NCI-H1092 (cell line): ENCODE measurements at places on chromosomes 16 and 17.

DNA sequence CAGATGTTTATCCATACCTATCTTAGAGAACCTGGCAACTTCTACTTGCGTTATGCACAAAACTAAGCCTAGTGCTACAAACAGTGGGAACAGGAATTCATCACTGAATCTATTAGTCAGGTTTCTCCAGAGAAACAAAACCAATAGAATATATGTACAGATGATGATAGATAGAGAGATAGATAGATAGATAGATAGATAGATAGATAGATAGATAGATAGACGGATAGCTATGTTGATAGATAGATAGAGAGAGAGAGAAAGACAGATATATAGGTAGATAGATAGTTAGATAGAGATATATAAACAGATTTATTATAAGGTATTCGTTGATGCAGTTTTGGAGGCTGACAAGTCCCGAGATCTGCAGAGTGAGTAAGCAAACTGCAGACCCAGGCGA lies 495.6 kb downstream of the TMEM114 start:
- no peak for DNase-seq

DNA sequence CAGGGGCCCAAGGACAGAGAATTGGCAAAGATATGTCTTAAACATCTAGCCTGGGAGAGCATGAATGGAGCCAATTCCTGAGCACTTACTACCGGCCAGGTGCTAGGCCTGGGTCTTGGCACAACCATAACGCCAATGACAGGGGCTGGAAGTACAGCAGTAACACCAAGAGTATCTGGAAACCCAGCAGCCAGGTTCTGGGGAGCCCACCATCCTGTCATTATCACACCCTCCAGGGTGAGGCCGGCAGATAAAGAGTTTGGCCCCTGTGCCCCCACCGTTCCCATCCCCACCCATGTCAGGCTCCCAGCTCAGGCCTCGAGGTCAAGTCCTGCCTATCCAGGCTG lies 508 bp upstream of the TMC8 start:
- DNase-seq: no peak

DNA sequence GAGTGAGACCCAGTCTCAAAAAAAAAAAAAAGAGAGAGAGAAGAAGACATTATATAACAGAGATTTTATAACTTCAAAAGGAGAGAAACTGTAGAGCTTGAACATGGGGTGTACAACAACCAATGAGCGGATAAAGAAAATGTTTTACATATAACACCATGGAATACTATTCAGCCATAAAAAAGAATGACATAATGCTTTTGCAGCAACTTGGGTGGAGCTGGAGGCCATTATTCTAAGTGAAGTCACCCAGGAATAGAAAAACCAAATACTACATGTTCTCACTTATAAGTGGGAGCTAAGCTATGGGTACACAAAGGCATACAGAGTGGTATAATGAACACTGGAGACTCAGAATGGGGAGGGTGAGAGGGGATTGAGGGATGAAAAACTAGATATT lies 61.1 kb downstream of the CHD9NB start:
- no peak for DNase-seq

DNA sequence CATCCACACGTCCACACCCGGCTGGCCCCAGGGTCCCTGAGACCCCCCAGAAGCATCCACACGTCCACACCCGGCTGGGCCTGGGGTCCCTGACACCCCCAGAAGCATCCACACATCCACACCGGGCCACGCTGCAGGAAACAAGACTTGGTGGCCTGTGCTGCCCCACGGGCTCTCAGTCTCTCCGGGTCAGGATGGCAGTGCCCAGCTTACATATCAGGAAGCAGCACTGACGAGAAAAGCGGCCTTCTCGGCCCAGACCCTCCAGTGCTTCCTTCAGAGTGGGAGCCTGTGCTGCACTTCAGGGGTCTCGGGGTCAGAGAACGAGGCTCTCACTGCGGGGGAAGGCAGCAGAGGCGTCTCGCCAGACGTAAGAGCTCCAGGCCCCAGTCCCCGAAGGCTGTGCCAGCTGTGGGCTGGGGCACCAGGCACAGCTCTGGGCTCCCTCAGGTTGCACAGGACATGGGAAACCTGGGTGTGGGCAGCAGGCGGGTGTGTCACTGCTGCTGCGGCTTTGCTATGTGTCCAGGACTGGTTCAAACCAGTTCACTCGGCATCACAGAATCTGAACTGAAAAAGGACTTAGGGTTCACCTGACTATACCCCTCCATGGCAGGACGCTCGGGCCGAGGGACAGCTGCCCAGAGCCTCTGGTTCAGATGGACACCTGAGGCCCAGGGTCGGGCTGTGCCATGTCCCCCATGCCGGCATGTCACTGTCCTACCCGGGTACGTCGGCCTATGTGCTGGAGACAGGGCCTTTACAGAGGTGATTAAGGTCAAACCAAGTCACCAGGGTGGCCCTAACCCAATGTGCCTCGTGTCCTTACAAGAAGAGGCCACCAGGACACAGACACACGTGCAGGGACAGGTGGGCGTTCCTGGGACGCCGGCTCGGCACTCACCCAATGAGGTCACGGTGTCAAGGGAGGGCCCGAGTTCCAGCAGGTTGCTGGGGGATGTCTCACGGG lies 40.2 kb upstream of the CHMP6 start:
- no peak for DNase-seq

- no peak for DNase-seq
Observed at GRCh38 chr16:53768593-53768992, 64.6 kb downstream of the FTO start.

DNA sequence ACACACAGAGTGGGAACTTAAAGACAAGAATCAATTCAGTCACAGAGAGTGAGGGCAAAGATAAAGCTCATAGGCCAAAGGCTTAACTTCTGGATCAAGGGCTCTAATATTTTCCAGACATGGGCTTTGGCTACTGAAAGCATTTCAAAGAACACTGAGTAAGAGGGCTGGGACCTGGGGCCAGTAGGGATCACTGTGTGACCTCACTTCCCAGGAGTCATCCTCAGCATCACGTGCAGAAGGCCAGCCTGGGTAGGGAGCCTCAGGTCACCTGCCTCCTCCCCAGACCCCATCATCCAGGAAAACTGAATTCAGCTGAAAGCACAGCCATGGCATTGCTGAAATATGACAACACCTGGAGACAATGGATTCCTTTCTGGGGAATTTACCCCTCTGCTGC lies 163.5 kb downstream of the RAB11FIP4 start:
- DNase-seq: no peak

DNA sequence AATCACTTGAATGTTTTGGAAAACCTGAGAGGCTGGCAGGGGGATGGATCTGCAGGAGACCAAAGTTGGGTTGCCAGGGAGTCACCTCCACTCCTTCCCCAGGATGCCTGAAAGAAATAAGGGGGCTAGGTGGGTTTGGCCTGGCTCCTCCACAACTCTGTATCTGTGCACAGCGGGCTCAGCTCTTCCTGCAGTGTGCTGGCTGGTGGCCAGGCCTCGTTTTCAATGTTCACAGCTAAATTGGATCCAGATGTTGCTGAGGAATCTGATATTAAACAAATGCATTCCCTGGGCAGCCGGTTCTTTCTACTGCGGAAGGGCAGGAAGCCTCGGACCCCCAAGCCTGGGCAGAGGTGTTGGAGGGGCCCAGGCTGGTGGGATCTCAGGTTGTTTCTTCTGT lies 106.2 kb downstream of the N4BP1 start:
- DNase-seq: no peak

DNA sequence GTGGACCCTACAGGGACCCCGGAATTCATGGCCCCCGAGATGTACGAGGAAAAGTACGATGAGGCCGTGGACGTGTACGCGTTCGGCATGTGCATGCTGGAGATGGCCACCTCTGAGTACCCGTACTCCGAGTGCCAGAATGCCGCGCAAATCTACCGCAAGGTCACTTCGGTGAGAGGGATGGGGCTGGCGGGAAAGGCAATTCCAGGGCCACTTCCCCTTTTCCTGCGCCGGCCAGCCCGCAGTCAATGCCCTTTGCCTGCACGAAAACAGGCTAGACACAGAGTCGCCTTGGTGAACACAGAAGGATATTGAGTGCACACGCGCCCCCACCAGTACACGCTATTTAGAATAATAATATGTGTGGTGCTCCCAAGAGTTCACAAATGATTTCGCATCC lies 4.0 kb downstream of the WNK4 start:
- DNase-seq: no peak

- DNase-seq: no peak
Observed at GRCh38 chr17:11023639-11024479, 186.0 kb upstream of the PIRT start.

DNA sequence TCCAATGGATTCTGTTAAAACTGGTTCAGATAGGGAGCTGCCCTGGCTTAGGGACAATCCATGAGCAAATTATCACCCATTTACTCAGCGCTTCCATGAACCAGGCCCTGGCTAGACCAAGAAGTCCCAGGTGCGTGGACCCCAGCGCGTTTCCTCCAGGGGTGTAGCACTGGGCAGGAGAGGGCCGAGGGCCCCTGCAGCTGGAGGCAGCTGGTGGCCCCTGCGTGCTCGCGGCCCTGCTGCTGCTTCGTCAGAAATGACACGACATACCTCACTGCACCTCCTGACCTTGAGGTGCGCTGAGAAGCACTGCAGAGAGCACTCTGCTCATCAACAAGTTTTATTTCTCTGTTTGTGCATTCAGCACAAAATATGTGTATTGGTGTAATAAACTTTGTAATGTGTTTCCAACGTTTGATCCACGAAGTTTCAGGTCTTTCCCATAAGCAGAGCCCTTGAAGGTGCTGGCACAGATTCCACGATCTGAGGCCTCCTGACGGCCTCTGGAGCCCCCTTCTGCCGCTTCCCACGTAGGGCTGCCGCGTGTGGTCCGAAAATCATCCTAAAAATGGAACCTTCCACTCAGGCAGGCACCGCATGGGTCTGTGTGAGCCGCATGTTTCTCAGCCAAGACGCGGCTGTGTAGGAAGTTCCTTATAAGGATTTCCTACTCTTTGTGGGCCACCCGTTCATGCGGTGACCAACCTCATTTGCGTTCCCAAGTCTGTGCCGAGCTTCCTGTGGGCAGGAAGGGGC lies 50.8 kb upstream of the ZCCHC14 start:
- no peak for DNase-seq

DNA sequence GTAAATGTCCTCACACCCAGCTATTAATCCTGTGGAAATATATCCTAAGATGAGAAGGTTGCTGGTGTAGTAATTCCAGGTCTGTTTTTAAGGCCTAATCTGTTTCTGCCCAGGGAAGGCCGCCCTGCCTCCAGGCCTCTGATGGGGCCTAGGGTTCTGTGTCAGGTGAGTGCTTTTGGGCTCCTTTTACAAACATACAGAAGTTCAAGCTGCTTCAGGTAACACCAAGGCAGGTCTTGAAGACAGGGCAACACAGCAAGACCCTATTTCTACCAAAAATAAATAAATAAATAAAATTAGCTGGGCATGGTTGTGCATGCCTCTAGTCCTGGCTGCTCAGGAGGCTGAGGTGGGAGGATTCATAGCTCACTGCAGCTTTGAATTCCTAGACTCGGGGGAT lies 9.3 kb downstream of the PPL start:
- no peak for DNase-seq

DNA sequence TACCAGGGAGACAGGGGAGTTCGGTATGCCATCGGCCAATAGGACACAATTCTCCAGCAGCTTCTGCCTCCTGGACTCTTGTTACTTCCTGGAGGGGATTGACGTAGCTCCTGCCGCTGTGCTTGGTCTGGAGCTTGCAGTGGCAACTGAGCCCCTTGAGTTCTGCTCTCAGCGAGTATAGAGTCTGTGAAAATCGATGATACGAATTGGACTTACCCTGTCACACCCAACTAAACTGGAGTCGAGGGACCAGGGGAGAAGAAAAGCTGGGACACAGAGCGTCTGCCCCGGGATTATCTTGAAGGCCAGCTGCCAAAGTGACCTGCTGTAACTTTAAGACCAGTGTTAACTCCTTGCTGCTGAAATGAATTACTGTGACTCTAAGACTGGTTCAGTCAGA lies 22.2 kb downstream of the SEC14L1 start:
- DNase-seq: no peak

DNA sequence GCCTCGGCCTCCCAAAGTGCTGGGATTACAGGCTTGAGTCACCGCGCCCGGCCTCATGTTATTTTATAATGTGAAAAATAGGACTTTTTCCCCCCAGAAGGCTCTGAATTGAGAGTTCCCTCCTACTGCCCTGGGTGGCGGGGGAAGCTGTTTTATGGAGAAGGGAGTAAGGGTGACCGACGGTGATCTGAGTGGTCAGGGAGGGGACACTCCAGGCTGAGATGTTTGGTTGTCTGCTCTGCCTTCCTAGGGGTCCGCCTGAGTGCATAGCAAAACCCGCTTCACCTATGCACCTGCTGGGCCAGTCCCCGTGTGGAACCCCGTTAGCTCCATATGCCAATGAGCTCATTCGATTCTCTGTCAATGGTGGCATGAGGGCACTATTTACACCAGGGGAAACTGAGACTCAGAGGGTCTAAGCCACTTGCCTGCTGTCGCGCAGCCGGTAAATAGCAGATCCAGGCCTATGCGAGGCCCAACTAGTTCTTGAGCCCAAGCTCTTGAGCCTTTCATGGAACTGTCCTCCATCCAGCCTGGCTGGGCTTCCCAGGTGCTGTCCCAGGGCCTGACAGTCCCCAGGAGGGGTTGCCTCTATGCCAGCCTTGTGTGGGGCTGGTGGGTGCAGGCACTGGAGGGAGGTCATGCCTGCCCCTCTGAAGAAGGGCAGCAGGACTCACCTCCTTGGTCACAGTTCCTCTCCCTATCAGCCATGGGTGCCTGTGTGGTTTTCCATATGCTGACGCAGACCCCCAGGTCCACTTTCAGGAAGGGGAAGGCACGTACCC lies 1.7 kb upstream of the GJD3 start:
- no peak for DNase-seq
